Activated T-helper 1 cell treated with Interleukin-2 at 50 U/mL for 16 hours (primary cell): ENCODE measurements at places on chromosomes 6 and 20.
A peak's percentile ranks its signal among the peaks of the same experiment; 100 is the strongest.

- DNase-seq, result no peak
Measured at GRCh38 chr6:164035900-164036485, 621.5 kb downstream of the QKI start.

DNA sequence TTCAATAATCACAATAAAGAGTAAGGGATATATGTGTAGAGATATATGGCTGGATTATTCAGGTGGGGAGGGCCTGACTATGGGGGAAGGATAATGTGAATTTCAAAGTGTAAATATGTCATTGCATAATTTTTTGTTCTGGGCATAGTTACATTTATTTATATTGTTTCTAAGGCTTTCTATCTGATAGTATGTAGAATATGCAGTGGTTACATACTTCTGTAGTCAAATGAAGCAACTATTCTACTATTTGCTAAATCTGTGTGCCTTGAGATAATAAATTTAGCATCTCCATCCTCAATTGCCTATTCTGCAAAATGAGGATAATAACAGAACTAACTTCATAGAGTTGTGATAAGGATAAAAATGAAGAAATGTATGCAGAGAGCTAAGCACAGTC lies 359.2 kb downstream of the CDKAL1 start:
- no peak for DNase-seq

DNA sequence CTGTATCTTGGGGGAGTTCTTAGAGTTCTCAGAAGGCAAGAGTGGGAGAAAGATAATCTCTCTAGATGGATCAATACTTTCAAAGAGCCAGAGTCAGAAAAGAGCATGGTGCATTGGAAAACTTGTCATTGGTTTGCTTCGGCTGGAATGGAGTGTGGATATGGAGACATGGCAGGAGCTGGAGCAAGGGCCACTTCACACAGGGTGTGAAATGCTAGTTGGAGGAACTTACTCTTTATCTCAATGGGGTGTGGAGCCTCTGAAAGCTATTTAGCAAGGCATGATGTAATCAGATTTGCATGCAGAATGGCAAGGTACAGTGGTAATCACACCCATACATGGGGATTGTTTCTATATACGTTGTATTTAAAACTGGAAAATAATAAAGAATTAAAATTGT lies 31.5 kb upstream of the PAQR8 start:
- DNase-seq, result no peak

DNA sequence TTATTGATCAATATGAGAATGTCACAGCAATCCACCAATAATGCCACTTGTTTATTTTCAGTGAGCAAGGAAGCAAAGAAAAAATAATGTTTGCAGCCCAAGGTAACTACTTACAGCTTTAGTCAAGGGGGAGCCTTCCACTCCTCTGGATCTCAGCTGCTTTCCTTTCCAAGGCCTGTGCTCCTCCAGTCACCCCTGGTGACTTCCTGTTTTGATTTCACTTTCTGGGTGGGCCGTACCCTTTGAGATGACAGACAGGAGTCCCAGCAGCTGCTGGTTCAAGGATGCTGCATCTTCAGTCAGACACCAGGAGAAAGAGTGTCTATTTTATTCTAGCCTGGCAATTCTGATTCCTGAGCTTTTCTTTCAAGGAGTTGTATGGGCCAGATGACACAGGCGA lies 5.6 kb upstream of the VNN2 start:
- DNase-seq, result peak; percentile 25

DNA sequence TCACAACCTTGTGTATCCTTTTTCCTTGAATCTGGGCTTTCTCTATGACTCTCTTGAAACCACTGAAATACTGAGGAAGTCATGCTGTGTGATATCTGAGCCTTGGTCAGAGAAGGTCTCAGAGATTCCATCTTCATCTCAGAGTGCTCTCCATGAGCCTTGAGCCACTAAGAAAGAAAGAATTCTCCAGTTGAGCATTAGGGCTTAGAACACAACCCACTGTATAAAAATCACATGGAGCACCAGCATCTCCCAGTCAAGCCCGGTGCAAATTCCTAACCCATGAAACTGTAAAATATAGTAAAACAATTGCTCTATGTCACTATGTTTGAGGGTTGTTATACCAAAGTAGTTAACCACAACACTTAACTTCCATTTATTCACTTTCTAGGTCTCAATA lies 181.4 kb downstream of the MOXD1 start:
- DNase-seq, result no peak
